Activated T-cell treated with anti-CD3 and anti-CD28 coated beads for 4 hours (primary cell): ENCODE measurements at places on chromosomes 7 and 10.

DNA sequence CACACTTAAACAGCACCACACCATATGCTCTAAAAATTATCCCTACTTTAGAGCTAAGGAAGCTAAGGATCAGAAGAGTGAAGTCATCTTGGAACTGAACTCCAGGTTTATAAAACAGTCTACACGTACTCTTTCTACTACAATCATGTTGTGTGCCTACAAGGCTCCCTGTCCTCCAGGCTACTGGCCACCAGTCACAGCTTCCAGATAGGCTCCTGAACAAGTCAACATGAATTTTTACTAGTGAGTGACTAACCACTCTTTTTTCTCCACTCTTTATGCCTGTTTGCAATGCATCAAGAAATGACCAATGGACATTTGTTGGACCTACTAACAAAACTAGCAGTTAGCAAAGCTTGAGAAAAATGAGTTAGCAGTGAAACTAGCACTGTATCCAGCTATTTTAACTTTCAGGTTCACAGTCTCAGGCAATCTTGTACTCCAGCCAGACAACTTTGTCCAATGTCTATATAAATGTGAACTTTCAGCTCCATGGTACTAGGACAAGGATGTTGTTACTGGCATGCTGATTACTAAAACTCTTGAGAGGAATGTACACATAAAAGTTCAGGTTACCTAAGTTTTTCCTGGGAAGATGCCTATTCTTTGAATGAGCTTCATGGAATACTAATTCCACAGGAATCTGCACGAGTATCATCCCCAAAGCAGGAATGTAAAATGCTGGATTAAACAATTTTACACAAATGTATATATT lies 180.0 kb downstream of the BTAF1 start:
- DNase-seq = no peak

DNA sequence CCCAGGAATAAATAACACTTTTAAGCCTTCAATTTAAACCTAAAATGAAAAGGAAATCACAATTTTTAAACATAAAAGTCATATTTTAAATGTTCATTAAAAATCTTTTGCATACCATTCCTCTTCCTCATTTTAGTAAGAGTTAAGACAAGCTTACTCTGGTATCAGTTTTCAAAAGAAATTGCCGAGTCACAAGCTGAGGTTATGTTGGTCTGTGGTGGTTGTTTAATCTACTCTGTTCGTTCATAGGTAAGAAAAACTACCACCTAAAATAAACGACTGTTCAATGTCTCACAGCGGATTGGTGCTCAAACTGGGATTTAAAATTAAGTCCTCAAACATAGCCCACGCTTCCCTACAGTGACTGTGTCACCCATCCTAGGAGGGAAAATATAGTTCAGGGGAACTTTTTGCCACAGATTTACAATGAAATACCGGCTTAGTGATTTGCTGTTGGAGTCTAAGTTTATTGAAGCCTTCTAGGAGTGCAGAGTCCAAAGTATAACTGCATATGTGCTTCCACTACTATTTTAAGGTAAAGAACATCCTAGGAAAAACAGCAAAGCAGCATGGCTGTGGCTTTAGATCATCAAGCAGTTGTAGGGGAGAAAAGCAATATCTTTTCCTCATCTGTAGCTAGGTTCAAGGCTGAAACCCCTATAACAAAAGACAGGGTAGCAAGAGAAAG lies 61.1 kb downstream of the GNAT3 start:
- no peak for DNase-seq

GRCh38 chr7:113370910-113371309 lies 252.6 kb upstream of the SMIM30 start:
- DNase-seq = no peak

- DNase-seq = no peak
Measured at GRCh38 chr10:93614101-93614825, 1.9 kb downstream of the PDE6C start.

DNA sequence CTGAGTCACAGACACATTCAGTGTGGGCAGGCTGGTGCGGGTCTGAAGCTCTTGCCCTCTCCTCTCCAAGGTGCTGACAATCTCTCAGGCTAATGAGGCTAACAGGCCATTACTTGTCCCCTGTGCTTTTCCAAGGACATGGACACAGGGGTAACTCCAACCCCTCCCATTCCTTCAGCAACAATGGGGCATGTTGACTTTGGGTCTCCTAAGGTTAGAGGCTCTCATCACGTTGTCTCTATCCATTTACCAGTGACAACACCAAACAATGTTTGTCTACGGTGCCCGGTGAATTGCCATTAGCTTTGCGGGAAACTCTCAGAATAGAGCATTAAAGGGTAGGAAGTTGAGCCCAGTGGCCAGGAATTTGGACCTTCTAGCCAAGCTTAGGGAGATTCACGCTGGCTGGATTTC lies 101.6 kb upstream of the TNS3 start:
- no peak for DNase-seq

- DNase-seq = no peak
Measured at GRCh38 chr7:3561932-3562331, 260.9 kb downstream of the SDK1 start.

DNA sequence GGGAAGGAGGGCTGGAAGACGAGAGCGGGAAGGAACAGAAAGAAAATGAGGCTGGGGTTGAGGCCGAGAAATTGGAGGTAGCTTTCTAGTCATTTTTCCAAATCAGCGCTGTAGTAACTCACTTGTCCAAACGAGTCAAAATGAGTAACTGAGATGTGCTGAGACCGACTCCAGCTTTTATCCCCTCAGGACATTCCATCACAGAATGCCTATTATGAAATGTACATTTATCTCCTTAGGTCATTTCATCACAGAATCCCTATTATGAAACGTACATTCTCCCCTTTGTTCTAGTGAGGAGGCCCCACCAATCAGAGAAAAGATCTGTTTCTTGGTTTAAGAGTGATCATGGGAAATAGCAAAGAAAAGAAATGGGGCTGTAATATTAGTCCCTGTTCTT lies 55.7 kb upstream of the AMPH start:
- no peak for DNase-seq

- DNase-seq = no peak
Measured at GRCh38 chr7:131911112-131911511, 354.7 kb upstream of the PODXL start.

- DNase-seq = no peak
Measured at GRCh38 chr10:81019029-81019890, 481.6 kb downstream of the SH2D4B start.

GRCh38 chr7:5752663-5753062 lies 28.8 kb downstream of the RNF216 start:
- no peak for DNase-seq

DNA sequence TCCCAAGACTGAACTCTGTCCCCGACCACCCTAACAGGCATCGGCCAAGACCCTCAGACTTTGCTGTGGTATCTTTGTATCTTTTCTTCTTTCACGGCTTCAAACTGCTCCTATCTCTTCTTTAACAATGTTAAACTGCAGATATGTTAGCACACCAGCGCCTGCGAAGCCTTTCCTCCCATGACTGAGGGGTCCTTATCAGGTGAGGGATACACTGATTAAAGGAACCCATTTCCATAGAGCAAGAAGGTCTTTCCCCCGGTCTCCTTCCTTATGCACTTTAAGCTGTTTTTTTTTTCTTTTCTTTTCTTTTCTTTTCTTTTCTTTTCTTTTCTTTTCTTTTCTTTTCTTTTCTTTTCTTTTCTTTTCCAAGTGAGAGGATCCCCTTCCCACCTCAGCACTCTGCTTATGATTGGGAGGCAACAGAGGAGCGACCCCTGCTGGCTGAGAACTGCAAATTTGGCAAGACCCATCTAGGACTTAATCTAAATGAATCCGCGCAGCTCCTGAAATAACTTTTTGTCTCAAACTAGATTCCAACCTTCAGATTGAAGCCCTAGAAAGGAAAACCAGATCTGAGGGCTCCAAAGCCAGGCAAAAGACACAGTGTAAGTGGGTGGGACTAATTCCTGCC lies 109.9 kb downstream of the ITGB8 start:
- DNase-seq = no peak

DNA sequence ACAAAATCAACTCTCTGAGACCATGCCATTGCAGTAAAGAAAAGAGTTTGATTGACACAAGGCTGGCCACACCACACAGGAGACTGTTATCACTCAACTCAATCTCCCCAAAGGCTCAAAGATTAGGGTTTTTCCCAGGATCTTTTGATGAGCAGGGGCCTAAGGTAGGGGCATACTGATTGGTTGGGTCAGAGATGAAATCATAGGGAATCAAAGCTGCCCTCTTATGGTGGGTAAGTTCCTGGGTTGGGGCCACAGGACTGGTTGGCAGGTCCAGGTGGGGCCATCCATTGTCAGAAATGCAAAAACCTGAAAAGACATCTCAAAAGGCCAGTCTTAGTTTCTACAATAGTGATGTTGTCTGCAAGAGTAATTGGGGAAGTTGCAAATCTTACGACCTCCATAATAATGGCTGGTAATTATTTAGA lies 91.6 kb downstream of the AKR1D1 start:
- no peak for DNase-seq

- DNase-seq = no peak
Measured at GRCh38 chr10:132224343-132225072, 37.8 kb downstream of the DPYSL4 start.

DNA sequence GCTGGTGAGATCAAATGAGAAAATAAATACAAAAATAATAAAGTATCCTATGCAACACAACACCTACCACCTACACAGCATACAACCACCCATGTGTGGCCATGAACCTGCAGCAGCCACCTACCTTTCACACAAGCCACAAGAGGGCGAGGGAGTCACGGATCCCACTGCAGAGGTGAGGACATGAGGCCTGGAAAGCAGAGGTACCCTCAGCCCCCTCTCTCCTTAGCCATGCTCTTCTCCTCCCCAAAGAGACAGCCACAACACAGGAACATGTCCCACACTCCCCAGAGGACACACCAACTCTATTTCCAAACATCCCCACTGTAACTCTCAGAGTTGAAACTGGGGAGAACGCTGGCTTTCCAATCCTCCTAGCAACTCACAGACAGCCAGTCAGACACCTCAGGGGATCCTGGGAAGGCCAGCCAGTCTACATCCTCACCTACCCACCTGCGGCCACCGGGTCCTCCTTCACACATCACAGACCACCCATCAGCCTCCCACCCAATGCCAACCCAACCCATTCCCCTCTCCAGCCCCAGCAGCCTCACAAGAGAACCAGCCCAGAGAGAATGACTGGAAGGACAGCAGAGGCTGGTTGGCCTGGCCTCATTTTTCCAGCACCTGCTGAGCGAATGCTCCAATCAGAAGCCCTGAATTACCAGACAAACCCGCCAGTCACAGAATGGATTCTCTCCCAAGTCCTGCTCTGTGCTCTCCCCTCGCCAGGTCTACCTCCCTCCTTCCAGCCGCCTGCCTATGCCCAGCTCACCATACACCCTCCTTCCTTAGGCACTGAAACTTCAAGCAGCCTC lies 18.4 kb downstream of the DLG5 start:
- DNase-seq = no peak

DNA sequence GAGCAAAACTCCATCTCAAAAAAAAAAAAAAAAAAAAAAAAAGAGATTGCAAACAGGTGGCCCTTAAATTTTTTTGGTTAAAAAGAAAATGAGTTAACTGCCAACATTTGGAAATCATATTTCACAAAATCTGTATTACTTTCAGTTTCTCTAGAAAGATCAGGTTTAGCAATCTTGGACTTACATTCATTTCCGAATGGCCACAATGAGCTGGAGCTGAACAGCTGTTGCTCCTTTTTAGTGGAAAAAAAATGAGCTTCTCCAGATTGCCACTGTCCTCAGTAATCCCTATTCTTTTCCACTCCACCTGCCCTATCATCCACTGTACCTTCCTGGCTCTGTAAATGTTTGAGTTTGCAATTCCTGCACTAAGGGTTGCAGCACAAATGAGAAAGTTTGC lies 43.6 kb downstream of the RAB11FIP2 start:
- DNase-seq = no peak

DNA sequence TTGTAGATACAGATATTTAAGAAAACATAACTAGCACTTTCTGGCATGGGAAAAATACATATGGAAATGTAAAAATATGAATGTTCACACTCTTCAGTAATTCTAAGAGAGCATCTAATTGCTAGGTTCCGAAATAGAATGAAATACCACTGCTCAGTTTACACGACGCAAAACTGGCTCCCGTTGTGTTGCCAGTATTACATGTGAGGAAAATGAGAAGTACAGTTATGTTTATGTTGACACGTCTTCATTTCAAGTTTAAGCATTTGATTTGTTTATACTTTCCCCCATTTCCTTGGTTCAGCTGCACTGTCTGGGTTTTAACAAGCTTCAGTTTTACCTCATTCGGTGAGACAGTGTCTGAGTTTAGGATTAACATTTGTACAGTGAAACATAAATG lies 275.8 kb upstream of the SEMA3D start:
- DNase-seq = no peak

GRCh38 chr10:20698837-20699236 lies 198.3 kb downstream of the NEBL start:
- no peak for DNase-seq

GRCh38 chr7:41763626-41764025 lies 60.7 kb upstream of the INHBA start:
- DNase-seq = no peak

GRCh38 chr10:95565336-95565735 lies 4.2 kb upstream of the SORBS1 start:
- DNase-seq = no peak

DNA sequence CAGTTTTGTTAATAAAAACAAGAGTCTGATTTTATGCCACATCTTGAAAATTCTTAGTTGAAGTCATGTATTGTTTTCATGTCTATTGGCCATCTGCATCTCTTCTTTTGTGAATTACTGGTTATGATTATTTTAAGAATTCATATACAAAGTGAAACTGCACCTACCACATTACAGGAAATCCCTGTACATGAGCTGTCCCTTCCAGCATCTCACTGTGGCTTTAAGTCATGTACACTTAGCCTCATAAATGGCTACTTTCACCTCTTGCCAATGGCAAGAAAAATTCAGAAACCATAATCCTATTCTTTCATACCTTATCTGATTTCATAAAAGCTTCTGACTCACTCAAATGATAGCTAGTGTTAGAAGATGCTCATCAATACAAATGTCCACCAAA lies 48.6 kb downstream of the CRTAC1 start:
- no peak for DNase-seq

DNA sequence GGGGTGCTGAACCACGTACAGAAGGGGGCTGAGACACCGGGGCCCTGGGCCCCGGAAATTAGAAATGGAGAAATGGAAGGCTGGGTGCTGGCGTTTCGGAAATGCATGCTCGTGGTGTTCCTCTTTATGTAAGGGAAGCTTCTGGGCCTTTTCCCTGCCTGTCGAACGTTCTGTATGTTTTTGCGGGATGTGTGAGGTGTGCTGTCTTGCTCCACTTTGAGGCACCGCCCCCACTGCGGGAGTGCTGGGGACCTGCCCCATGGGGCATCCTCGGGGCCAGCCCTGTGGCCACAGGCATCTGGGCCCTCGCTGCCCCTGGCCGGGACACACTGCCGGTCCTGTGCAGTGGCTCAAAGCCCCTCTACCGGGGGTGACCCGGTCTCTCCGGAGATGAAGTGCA lies 1.7 kb upstream of the VENTX start:
- no peak for DNase-seq
